ENCODE measurements at places on chromosomes 16 and 17. TPM values are rescaled to one million over a fixed set of nuclear protein-coding genes. Genes with fewer than 3 reads are reported as not detected.

- DNase-seq, result no peak
Observed at GRCh38 chr16:66585481-66586239, 6.4 kb downstream of the CMTM2 start.

PRDM7 gene
- not detected for total RNA-seq

DNA sequence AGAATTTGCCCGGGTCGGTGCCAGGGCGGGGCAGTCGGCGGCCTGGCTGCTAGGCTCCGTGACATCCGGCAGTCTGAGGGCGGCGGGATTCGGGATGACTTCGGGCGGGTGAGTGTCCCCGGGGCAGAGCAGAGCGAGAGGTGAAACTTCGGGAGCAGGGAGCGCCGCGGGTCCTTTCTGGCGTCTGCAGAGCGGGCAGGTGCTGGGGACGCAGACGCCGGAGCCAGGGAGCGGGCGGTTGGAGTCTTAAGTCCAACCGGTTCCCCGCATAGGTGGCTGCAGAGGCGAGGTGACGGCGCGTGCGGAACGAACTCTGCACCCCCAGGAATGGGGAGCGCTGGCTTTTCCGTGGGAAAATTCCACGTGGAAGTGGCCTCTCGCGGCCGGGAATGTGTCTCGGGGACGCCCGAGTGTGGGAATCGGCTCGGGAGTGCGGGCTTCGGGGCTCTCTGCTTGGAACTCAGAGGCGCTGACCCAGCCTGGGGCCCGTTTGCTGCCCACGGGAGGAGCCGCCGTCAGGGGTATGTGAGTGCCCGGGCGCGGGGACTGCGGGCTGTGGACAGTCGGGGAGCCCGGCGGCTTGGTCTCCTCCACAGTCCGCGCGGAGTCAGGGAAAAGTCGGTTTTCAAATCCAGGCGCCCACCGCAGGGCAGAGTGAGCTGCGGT lies at the start of gene B4GALNT2:
TSS of gene B4GALNT2 (plus strand) at position 71 of the 666 bp plus-strand sequence. CDS start at position 95, 24 bp downstream.
- DNase-seq, result no peak

DNA sequence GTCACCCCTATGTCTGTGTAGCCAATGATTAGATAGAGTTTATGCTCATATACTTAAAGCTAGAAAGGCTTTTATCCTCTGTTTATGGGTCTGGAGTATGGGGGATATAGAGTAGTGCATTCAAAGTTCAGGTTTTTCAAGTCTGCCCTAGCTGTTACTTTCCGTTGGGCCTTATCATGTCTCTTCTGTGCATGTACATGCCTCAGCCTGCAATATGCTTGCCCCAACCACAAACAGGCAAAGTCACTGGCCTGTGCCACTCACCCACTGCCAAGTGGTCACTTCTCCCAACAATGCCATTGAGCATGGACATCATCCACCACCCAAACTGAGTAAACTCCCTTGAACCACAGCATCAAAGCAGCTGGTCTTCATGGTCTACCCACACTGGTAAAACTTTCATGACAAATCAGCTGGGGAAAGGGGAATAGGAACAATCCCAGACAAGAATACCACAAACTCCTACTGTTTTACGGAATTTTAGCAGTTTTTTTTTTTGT lies 70.3 kb upstream of the C17orf78 start:
- no peak for DNase-seq

DNA sequence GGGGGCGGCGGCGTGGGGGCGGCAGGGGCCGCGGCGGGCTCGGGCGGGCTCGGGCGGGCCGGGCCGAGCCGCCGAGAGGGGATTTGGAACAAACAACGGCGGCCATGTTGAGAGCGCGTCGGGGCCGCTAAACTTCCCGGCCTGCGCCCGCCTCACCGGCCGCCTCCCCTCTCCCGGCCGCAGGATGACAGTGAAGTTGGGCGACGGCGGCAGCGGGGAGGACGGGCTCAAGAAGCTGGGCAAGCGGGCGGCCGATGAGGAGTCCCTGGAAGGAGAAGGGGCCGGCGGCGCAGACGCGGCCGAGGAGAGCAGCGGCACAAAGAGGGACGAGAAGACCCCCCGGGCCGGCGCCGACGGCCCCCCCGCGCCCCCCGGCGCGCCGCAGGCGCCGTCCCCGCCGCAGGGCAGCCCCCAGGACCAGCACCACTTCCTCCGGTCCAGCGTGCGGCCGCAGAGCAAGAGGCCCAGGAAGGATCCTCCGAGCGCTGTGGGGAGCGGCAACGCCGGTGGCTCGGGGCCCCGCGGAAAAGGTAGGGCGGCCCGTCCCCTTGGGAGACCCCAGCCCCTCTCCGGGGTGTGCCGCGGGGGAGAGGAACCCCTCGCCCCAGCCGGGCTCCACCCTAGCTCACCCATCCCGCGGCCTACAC lies 2.4 kb downstream of the CRAMP1 start:
- DNase-seq, result no peak

GRCh38 chr16:86569701-86570447 lies 3.2 kb downstream of the FOXC2 start:
- DNase-seq, result no peak

CBFA2T3 gene
- 1.9 TPM for total RNA-seq

GRCh38 chr16:9082422-9082821 lies 9.0 kb upstream of the HAPSTR1 start:
- DNase-seq, result no peak

DNA sequence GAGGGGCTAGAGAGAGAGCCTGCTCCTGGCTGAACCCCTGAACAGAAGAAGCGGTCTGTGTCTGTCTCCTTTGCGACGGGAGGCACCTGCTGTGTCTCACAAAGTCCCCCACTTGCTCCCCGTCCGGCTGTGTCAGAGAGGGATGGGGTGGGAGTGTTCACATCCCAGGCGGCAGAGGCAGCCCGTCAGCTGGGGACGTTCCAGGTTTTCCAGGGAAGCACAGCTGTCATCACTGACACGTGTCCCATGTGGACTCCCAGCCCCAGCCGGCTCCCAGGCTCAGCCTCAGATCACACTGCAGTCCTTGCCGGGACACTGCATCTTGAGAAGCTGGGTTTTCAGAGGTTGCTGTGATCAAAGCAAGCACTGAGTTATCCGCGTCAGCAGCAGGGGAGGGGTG lies 1.6 kb downstream of the TELO2 start:
- no peak for DNase-seq

GRCh38 chr17:55435408-55435807 lies 13.8 kb upstream of the MMD start:
- no peak for DNase-seq

Data from occipital lobe (tissue), 3 donors.